ENCODE measurements at places on chromosomes 1 and 21.

GRCh38 chr1:201222125-201222524, 31.5 kb downstream of the IGFN1 start:
- no peak for DNase-seq

DNA sequence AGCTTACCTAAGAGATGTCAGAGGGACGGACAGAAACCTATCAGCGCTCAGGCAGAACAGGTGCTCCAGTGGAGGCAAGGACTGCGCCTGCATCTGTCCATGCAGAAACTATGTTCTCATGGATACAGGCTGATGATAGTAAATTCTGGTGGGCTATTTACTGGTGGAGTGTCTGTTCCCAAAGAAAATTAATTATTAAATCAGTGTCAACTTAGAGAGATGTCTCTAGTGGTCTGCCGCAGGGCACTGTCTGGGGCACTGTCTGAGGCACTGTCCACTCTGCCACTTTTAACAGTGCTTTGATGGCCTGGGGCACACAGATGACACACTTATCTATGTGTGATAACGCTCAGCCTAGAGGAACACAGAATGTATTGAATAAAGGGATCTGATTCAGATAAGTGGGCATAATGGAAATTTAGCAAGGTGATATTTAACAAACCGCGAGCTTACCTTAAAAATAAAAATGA, 148.1 kb downstream of the RGS7 start:
- no peak for DNase-seq

- DNase-seq: no peak
Measured at GRCh38 chr1:4585216-4585615, 69.2 kb upstream of the AJAP1 start.

DNA sequence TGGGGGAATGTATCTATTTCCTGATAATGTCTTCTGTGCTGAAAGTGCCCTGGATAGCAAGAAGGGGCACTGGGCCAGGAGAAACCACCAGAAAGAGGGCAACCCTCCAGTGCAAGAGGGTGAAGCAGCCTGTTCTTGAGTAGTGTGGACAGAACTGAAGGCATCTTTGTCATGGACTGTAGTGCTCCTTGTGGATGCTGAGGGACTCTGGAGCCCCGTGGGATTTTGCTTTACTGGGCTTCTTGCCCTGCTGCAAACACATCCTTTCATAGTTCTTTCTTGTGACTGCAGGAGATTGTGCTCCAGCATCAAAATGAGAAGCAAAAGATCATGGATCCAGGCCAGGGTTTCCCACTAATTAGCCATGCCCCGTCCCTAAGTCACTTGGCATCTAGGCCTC, 300.6 kb downstream of the ZNF326 start:
- no peak for DNase-seq

DNA sequence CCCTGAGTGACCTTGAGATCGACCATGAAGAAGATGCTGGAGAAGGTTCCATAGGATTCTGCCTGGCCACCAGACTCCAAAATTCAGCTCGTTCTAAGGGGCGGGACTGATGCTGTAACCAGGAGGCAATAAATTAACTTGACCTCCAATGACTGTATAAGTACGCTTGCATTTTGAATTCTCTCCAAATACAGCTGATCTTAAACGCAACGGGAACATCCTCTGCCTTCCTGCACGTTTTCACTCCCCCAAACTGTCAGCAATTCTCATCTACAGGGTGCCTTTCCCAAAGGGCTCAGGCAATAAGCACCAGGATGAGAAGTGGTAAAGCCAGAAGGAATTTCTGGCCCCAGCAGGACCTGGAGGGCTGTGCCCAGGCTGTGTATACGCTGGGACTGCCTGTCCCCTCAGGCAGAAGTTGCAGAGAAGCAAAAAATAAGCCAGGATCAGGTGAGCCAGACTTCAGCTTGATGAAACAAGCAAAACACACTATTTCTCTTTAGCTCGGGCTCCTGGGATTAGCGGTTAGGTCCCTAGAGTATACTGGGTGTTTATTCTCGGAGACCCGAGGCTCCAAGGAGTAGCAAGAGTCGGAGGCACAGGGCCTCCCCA, 124.8 kb downstream of the LRIG2 start:
- DNase-seq: no peak

DNA sequence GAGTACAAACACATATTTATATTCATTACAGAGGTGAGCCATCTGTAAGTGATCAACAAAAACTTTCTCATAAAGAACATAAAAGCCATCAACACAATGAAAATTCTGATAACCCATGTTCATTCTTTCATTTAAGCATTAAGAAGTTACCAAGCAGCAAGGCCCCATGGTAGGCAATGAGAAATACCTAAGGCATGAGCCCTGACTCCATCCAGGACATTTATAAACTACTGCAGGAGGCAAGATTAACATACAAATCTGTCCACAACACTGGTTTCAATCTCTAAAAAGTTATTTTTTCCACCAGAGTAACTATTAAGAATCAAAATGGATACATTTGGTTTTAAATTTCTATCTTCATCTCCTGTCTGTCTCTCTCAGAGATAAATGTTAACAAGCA, 76.1 kb downstream of the SIPA1L2 start:
- DNase-seq: no peak

DNA sequence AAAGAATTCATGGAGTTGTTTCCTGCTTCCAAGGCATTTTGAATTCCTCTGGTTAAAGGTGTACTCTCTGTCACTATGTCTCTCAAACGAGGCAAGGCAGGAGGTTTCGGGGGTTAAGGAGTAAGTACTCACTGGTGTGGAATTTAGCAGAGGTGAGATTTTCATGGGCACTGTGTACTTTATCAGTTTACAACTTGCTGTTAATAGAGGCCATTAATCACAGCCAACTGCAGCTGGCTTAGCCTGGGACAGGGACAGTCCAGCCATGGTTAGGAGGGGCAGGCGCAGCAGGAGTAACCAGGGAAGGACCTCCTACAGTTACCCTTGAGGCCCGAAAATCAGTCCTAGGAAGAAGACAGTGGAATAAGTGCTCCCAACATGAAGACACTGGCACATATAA, 18.1 kb upstream of the TMEM9 start:
- DNase-seq: no peak

DNA sequence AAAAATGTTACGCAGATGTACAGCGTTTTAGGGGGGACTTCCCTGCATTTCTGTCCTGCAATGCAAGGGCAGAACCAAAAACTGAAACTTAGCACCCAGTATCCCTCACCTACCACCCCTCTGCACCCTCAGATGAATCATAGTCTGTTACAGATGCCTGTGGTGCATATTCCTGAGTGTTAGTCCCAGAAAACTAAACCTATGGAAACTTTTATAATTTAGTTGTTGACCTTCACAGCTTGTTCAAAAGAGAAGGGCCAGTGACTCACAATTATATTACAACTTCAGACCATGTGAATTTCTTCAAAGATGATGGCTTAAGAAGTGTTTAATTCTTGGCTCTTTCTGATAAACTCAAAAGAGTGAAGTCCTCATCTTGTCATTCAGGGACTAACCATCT, 5.8 kb downstream of the PTGER3 start:
- no peak for DNase-seq

GRCh38 chr1:227725046-227725445, 10.1 kb downstream of the JMJD4 start:
- DNase-seq: no peak

- no peak for DNase-seq
Measured at GRCh38 chr1:61606448-61607312, 118.3 kb downstream of the TM2D1 start.

- no peak for DNase-seq
Measured at GRCh38 chr1:226486161-226486560, 62.4 kb upstream of the STUM start.

All from skin of body (tissue), 3 donors.